NCI-H187 (cell line): ENCODE measurements at places on chromosomes 13 and 19.

- no peak for DNase-seq
These were observed 833 bp upstream of the ZIK1 start for GRCh38 chr19:57583104-57583520.

- no peak for DNase-seq
These were observed 673.0 kb upstream of the GPC6 start for GRCh38 chr13:92553470-92554114.

DNA sequence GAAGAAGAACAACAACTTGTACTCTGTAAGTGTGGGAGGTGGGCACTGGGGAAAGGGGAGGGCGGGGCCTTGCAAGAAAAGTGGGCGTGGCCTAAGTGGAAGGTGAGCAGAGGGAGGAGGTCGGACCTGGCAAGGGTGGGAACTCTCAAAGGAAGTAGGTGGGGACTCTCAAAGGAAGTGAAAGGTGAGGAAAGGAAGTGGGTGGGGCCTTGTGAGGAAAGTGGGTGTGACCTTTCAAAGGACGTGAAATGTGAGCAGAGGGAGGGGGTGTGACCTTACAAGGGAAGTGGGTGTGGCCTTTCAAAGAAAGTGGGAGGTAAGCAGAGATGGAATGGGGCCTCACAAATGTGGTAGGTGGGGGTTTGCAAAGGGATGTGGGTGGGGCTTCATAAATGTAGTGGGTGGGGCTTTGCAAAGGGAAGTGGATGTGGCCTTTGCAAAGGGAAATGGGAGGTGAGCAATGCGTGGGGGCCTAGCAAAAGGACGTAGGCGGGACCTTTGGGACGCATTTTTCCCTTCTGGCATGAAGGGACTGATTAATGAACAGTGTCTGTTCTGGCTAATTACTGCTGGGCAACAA lies 25.9 kb downstream of the ACSBG2 start:
- no peak for DNase-seq

GRCh38 chr19:55333870-55334269 lies 5.8 kb upstream of the KMT5C start:
- DNase-seq = no peak

DNA sequence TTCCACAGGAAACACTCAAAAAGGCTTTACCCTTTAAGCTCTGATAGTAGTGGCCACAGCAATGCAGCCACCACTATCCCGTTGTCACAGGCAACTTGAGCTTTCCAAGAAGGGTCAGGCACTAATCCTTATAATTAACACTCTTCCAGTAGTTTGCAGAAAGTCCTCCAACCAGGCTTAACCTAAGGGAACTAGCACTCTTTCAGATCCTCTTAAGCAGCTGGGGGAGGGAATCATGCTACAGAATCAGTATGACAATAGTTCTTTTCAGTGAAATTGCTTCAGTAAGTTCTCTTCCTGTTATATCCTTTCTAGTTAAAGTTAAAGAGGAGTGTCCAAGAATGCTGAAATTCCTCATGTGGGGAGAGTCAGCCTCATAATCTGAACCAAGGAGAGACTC lies 82.2 kb downstream of the TNFSF11 start:
- no peak for DNase-seq

GRCh38 chr13:77429320-77430142 lies 102.6 kb upstream of the MYCBP2 start:
- DNase-seq = no peak

- DNase-seq = no peak
These were observed 927.3 kb downstream of the DIAPH3 start for GRCh38 chr13:59236309-59236919.

DNA sequence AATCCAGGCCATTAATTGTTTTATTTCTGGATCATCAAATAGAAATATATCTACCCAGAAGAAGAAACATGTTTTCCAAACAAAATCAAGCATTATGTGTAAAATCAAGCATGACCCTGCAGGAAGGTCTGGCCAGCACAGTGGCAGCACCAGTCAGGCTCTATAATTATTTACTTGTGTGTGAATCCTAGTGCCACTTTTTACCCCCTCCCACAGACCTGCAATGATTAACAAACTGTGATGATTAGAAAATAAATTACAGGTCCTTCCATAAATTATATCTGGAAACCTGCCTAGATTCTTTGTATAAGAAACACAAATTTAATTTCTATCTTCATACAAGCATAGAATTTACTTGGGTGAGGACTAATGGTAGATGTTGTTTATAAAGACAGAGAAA lies 186.1 kb downstream of the GPC6 start:
- DNase-seq = no peak

DNA sequence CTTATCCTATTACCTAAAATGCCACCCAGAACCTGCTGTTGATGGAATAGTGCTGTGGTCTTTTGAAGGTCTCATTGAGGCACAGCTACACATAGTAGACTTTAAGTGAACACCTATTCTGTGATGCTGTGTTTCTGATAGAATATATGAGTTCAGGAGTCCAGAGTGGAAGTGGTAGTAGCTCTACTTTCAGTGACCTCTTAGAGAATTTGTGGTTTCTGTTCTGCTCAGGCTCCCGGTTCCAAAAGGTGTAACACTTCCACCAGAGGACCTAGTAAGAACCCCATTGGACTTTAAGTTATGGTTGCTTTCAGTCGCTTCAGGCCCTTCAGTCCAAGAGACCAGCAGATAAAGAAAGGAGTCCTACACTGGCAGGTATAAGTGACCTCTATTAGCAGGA lies 11.4 kb upstream of the MYCBP2 start:
- DNase-seq = no peak
